Fibroblast of skin of scalp (primary cell): ENCODE measurements at places on chromosomes 4 and X.

GRCh38 chr4:169811476-169811875 is 53.7 kb upstream of the HPF1 start:
- no peak for DNase-seq

- peak; percentile 57 for DNase-seq
Observed at GRCh38 chrX:120781403-120781802, 94.3 kb downstream of the CT47B1 start.

DNA sequence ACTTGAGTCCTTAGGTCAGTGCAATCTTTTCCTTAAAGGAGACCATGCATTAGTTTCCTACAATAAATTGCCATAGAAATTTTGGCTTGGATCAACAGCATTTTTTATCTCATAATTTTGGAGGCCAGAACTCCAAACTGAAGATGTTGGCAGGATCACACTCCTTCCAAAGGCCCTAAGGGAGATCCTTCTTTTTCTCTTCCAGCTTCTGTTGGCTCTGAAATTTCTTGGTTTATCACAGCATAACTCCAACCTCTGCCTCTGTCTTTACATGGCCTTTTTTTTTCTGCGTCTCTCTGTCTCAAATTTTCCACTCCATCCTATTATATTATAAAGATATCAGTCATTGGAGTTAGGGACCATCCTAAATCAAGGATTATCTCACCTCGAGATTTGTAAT is 282.2 kb downstream of the STIM2 start:
- no peak for DNase-seq

DNA sequence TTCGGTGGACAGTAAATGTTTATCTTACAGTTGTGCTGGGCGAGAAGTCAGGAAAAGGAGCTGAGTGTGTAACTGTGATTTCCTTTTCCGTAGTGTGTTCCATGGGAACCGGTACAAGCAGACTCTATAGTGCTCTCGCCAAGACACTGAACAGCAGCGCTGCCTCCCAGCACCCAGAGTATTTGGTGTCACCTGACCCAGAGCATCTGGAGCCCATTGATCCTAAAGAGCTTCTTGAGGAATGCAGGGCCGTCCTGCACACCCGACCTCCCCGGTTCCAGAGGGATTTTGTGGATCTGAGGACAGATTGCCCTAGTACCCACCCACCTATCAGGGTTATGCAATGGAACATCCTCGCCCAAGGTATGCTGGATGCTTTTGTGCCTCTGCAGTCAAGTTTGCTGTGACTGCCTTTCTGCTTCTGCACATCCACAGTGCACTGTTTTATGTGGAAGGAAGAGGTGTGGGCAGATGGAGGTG is 27.4 kb downstream of the NOCT start:
- no peak for DNase-seq

GRCh38 chrX:155998761-155999510 is 1.4 kb downstream of the IL9R start:
- DNase-seq = no peak

DNA sequence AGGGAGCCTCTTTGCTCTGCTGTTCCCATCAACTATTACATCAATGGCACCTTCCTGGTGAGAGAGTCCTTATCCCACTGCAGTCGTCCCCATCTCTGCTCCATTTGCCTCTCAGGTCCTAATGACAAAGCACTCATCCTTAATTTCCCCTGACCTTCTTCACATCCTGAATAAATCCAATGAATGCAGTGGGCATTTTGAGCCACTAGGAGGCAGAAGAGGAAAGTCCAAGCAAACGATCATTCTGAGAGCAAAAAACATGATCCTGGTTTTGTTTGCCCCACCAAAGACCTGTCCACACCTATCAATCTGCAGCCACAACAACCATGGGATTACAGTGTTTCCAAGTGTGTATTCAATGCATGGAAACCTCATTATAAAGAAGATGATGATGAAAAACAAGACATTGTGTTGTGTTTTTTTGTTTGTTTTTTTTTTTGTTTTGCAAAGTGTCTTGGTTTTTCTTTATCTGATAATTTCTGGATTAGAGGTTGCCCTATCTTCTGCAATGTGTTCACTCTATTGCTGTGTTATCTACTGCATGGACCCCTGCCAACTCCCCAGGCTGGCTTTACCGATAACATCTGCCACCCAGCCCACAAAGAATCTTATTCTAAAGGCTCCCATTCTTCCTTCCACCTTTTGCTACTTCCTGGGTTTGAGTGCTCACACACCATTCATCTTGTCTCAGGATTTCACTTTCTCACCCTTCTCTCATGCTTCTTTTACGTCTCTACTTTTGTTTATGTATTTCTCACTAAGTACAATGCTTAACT is 207.2 kb downstream of the NLGN4X start:
- peak; percentile 29 for DNase-seq

- no peak for DNase-seq
Observed at GRCh38 chr4:37431417-37431743, 186.8 kb downstream of the NWD2 start.

GRCh38 chr4:83267830-83268475 is 16.6 kb downstream of the COQ2 start:
- DNase-seq = no peak

DNA sequence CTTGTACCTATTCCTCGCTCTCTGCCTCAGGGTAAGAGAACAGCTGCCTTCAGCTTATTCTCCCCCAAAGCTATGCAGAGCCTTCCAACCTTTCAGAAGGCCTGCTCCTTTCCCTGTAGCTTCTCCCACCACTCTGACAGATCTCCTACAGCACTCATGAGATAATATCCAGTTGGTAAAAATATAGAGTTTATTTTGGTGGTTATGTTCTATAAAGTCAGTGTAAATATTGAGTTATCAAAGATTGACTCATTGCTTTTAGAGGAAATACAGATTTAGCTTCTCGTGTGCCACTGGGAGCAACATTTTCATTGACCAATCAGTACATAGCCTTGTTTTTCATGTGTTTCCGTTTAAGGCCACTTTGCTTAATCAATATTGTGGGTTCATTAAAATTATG is 216.2 kb upstream of the TECRL start:
- no peak for DNase-seq

DNA sequence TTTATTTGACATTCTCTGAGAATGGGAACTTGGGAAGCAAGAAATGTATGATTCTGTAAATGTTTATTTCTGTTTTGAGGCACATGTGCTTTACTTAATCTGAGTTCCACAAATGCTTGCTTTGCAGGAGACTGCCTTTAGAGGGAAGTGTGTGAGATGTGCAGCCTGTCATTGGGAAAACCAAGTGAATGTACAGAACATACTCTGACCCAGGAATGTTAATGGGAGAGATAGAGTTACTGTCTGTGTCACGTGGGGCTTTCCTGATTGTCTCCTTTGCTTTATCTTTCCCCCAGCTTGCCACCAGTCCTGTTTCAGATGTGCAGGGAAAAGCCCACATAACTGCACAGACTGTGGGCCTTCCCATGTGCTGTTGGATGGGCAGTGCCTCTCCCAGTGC is 218.6 kb upstream of the ANXA3 start:
- no peak for DNase-seq

GRCh38 chr4:136748773-136749172 is 783.5 kb downstream of the PCDH18 start:
- no peak for DNase-seq

DNA sequence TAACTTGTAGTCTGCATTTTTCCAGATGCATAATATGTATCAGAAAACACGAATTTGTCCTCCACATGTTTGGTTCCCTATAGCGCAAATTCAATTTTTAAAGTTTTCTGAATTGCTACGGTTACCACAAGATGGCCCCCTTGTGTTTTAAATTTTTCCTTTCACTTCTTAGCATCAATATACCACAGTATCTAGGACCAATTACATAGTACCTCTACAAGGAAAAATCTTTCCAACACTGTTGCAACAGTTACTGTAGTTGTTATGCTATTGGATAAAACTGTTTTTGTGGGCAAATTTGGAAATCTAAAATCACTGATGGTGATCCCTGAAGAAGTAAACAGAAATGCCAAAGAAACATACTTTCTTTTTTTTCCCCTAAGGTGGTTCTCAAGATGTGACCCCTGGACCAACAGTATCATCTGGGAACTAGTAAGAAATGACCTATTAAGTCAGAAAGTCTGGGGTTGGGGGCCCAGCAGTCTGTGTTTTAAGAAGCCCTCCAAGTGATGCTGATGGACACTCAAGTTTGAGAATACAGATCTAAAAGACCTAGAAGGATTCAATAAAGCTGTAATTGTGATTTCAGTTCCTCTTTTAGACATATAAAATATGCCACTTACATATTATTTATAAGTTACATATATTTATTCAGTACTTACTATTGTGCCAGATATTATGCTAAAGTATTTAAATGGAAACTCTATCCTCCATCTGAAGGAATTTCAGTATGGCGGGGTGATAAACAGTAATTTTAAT is 3.1 kb downstream of the ZGRF1 start:
- peak; percentile 38 for DNase-seq
